OCI-M1 (cell line): ENCODE measurements at places on chromosomes 7 and 10.

- no peak for DNase-seq
These were observed 65.3 kb downstream of the EBF3 start for GRCh38 chr10:129898706-129899268.

DNA sequence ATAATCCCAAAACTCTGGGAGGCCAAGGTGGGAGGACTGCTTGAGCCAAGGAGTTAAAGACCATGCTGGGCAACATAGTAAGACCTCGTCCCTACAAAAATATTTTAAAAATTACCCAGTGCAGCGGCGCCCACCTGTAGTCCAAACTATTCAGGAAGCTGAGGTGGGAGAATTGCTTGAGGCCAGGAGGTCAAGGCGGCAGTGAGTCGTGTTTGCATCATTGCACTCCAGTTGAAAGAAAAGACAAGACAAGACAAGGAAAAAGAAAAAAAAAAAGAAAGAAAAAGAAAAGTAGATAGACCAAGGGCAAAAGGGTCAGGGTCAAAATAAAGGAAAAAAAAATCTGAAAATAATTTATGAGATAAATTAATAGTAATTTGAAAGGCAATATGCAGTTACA, 5.8 kb downstream of the ANXA7 start:
- no peak for DNase-seq

DNA sequence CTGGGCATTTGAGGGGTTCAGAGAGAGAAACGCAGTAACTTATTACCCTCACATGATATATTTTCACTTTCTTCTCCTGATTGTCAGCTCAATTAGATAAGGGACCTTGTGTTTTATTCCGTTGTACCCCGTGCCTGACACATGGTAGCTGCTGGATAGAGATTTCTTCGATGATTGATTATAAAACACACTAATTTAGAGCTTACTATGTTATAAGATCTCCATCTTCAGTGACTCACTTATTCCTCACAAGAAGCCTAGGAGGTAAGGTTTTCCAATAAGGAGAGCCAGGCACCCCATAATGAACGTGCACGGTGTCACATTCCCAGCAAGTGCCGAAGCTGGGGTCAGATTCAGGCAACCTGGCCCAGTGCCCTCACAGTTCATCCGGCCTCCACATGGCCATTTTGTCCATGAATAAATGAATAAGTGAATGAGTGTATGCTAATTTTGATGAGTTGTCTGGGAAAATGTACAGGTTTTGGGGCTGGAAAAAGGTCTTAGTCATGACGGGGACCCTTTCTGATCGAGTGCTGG, 138.1 kb upstream of the CDCA7L start:
- DNase-seq: no peak

GRCh38 chr7:92973293-92973731, 136.9 kb upstream of the CDK6 start:
- DNase-seq: no peak

DNA sequence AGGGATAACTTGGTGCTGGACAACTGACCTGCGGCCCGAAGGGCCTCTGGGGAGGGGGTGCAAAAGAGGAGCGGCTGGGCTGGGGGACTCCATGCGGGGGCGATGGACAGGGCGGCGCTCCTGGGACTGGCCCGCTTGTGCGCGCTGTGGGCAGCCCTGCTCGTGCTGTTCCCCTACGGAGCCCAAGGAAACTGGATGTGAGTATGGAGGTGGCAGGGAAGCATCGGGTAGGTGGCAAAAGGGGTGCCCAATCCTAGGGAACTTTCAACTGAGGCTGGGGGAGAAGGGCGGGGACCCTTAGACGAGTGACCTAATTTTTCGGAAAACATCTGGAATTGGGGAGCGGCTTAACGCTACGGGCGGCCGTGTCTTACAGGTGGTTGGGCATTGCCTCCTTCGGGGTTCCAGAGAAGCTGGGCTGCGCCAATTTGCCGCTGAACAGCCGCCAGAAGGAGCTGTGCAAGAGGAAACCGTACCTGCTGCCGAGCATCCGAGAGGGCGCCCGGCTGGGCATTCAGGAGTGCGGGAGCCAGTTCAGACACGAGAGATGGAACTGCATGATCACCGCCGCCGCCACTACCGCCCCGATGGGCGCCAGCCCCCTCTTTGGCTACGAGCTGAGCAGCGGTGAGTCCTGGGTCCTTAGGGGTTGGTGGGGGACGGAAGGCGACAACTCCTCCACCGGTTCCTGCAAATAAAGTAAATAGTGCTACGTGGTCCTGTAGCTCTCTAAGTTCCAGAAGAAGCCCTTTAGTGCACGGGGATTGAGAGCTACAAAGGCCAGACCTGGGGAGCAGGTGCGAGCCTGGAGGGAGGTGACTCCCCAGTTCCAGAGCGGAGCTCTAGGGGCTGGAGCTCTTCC, 622 bp downstream of the WNT16 start:
- no peak for DNase-seq

DNA sequence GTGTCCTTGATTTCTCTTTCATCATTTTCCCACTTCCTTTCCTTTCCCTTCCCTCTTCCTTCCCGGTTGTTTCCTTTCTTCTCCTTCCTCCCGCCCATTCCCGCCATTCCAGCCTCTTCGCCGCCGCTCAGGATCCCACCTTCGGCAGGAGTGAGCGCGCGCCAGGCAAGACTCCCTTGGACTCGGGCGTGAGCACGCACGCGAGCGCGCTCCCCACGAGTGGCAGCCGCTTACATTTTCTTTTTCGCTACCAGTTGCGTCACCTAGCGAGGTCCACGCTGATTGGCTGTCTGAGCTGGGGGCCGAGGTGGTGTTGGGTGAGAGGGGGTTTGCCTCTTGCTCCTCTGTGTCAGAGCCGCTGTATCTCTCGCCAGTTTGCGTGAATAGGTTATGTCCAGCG, 11.8 kb downstream of the ZAN start:
- no peak for DNase-seq

DNA sequence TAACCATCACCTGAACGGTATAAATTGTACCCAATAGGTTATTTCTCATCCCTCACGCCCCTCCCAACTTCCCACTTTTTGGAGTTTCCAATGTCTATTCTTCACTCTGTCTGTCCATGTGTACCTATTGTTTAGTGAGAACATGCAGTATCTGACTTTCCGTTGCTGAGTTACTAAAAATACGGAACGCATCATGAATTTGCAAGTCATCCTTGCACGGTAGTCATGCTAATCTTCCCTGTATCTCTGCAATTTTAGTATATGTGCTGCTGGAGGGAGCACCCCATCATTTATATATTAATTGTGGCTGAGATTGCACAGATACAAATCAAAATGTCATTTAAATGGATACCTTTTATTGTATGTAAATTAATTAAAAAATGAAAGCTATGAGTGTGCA, 75.7 kb upstream of the SFMBT2 start:
- DNase-seq: no peak

DNA sequence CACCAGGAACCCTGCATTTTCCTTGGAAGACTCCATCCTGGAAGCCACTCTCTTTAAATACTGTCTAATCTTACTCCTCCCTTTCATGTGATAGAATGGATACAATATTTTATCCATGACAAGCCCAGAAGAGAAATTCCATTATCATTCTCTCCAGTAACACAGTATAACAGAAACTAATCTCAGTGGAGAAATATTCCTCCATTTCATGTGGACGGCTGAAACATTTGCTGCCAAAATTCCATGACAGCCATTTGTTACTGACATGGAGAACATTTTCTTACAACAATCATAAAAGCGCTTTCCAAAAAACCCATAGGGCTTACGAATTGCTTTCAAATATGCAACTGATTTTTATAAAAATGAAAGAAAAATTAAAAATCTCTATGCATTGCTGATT, 392.8 kb upstream of the KLF6 start:
- DNase-seq: no peak

GRCh38 chr7:70838292-70838907, 293.5 kb upstream of the GALNT17 start:
- no peak for DNase-seq
